ENCODE measurements at places on chromosomes 1 and 21.

DNA sequence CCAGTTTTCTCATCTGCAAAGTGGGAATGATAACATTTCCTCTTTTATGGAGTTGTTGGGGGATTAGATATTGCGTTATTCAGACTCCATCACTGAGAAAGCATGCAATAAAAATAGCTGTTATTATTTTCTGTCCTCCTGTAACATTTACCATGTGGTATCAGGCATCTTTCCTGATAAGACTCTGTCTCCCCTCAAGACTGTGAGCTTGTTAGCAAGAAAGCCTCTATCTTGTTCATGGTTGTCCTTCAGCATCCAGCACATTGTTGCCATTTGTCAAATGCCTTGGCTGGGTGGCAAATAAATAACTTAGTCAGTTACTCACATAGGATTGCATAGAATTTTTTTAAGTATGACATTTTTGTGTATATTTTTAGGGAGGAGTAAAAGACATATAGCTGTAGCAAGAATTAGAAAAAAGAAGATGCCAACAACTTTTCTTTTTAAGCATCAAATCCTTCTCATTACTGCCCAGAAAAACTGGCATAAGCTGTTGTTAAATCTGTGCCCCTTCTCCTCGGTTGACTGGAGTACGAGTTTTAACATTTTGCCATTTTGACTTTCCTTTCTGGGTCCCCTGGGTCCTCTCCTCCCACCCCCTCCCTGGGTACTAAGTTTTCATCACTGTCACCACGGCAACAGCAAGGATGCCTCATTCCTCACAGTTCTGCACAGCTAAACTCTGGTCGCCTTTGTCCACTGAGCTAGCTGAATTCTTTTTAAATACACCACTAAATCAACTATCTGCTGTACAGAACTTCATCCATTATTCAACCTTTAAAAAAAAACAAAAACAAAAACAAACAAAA lies 1.0 kb upstream of the JAM2 start:
- DNase-seq = no peak

DNA sequence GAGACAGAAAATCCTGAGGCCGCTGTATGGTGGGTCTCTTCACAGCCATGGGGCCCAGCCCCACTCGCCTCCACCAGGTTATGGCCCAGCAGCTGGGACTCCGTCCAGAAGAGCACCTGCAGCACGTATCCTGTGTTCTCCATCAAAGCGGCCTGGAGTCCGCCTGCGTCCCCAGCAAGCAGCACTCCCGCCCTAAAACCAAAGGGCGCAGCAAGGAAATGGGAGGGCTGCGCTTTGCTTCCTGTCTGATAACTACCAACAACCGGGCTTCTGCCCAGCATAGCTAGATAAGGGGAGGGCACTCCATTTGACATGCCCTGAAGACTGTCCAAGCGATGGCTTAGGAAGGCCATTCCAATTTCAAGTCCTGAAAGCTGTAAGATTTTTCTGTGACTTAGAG lies 119.9 kb downstream of the KCNJ15 start:
- DNase-seq = no peak

DNA sequence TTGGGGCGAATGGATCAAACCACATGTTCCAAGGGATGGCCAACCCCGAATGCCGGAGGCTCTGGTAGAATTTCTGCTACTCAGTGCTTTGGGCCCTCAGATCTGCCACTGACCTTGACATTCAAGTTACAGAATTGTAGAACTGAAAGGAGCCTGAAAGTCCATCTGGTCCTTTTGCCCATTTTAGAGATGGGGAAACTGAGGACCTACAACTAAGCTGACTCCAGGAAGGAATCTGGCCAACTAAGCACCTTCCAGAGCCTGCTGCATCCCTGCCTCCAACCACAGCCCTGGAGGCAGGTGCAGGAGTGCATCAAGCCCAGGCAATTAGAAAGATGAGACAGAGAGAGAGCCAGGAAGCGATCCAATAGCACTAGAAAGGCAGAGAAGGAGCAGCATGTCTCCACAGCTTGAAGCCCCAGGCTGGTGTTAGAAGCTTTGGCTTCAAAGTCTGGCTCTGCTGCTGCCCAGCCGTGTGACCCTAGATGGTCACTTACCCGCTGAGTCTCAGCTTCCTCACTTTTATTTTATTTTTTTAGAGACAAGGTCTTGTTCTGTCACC lies 1.3 kb upstream of the CTRC start:
- DNase-seq = no peak

GRCh38 chr1:246036175-246036574 lies 470.9 kb downstream of the SMYD3 start:
- DNase-seq = no peak

DNA sequence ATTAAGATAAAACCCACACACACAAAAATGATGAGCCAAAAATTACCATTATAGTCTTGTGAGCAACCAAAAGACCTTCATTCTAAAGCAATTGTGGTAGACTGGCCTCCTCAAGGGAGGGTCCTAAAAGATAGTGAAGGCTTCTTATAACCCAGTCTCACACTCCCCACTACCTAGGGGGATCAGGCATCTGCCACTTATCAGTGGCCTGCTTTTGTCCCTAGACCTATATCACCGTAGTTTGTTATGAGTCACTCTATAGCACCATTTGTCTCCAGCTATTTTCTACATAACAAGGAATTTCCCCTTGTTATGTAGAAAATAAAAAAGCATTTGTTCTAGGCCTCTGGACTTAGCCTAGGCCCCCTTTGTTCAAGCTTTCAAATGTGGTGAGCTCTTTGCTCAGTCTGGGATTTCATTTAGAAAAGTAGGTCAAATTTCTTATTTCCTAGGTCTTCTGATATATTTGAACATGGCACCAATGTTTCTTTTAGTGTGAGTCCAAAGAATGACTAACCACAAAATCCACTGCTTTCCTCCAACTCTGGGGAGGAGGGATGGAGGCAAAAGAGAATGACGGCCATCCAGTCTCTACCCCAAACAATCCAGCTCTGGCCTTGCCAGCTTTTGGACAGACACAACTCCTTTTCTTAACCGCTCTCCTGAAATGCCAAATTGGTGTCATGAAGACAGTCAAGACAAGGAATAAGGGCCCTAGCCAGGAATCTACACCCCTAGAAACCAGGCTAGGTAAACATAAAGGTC lies 8.9 kb downstream of the ADAR start:
- no peak for DNase-seq

DNA sequence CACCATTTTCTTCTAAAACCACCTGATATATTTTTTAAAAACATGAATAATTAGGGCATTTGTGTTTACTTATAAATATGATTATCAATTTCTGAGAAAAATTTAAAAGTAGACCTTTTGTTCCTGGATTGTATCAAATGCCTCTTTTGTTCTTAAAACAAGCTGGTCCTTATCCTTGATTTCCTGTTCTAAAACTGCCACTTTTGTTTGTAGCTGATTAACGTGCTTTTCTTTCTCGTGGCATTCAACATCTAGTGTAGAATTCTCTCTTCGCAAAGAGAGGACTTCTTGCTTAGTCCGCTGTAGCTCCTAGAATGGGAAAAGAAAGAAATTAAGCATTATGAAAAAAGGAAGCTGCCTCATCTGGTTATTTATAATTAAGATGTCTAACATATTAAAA lies 25.0 kb downstream of the SASS6 start:
- no peak for DNase-seq

GRCh38 chr1:226820941-226821718 lies 49.3 kb upstream of the PSEN2 start:
- DNase-seq = no peak

GRCh38 chr21:44697811-44698734 lies 1.1 kb downstream of the KRTAP10-12 start:
- no peak for DNase-seq

DNA sequence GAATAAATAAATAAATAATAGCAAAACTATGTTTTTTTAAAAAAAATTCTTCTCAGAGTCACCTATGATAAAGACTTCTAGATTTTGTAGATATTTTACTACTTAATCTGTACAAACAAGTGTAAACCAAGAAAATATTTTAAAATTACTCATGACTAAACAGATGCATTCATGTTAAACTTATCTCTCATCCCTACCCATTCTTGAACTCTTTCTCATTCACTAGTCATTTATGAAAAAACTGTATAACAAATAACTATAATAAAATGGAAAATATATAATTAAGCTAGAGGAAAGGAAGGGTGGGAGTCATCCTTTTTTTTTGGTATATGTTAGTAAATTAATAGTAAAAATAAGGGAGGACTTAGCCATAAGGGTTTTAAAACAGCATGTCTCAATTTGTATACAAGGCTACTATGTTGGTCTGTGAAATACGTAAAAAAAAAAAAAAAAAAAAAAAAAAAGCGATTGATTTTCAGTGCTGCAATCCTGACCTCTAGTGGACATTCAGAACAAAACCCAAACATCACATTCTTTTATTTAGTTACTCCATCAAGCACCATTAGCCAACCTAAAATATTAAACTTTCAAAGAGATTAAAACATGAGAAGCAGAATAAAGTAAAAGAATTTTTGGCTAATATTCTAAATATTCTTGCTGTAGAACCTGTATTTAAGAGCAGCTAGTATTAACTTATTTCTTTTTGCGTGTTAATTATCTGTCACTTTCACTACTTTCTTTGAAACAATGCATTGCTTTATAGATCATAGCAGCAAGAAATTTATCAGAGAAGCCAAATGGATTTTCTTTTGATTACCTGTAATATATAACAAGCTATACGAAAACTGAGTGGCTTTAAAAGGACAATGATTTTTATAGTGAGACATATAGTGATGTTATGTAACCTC lies 255.8 kb upstream of the CACYBP start:
- DNase-seq = no peak

GRCh38 chr1:179298952-179299351 lies 5.4 kb downstream of the SOAT1 start:
- DNase-seq = no peak

DNA sequence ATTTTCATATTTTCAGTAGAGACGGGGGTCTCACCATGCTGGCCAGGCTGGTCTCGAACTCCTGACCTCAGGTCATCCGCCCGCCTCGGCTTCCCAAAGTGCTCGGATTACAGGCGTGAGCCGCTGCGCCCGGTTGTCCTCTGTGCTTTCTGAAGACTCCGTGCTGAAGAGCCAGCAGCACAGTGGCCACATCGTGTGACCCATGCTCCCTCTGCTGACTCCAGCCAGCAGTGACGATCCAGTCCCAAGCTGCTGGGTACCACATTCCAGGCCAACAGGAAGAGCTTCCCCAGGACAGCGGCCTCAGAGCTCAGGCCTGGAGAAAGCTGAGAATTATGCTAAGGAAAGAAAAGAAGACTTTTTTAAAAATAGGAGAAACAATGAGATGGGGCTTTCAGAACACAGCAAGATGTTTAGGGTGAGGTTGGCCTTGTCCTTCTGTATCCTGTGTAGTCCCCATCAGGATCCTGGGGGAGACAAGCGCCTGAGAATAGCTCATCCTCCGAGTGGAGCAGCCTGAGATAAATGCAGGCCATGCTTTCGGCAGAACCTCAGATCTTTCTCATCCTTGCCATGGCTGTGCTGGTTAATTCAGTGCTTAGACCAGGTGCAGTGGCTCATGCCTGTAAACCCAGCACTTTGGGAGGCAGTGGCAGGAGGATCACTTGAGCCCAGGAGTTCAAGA lies 207.1 kb downstream of the SLC35F3 start:
- DNase-seq = no peak

GRCh38 chr1:56462209-56462608 lies 117.2 kb downstream of the PLPP3 start:
- DNase-seq = no peak

GRCh38 chr1:9823943-9824701 lies at the start of gene CLSTN1:
Gene CLSTN1 (minus strand): TSS chr1:9823965. CDS start chr1:9823733, 232 bp downstream.
- peak; percentile 93 for DNase-seq

DNA sequence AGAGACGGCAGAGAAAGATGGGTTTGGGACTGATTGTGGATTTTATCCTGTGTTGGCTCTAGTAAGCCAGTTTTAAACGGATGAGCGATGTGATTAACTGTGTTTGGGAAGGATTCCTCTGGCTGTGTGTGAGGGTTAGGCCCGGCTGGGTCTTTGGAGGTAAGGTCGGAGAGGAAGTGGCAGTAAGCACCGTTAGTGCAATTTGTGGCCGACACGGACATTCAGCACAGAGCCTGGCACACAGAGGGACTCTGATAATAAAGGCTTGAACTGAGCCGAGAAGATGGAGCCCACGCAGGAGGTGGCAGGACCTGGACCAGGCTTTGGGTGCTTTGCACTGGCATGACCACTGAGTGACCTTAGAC lies 1.3 kb downstream of the MTFR1L start:
- no peak for DNase-seq

DNA sequence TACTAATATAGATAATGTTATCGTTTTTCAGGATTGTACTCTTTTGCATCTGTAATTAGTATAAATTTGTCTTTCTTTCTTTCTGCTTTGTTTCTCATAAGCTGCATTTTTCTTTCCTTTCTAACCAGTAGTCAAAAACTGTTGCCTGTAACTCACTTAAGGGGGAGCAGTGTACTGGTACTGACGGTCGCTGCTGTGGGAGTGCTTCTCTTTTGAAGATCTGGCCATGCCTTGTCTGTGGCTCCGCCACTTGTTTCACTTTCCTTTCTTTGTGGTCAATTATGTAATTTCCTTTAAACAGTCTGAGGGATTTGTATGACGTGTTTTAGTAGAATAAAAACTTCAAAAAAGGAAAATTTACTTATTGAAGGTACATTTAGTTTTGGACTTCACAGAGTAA lies 37.0 kb downstream of the MIA3 start:
- DNase-seq = no peak

GRCh38 chr1:175000697-175001187 lies 995 bp downstream of the CACYBP start:
- no peak for DNase-seq

DNA sequence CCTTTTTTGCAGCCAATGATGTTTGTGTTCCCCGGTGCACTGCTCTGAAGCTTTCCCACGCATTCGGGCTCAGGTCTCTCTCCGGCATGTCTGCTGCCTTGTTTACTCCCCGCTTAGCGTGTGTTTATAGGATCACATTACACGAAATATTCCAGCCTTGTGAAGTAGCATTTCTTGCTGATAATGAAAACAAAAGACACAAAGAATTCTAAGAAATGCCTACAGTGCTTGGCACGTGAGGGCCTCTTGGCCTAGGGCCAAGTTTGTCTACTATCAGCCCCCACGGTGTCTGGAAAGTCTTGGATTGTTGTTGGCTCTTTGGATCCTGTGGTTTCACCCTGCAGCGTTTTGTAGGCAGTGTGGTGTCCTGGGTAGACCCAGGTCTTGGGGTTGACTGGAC lies 11.2 kb upstream of the GSTM4 start:
- DNase-seq = peak; percentile 67

- no peak for DNase-seq
Measured at GRCh38 chr1:234605983-234606783, 3.8 kb downstream of the IRF2BP2 start.

GRCh38 chr1:197928849-197929336 lies 11.7 kb downstream of the LHX9 start:
- DNase-seq = no peak

DNA sequence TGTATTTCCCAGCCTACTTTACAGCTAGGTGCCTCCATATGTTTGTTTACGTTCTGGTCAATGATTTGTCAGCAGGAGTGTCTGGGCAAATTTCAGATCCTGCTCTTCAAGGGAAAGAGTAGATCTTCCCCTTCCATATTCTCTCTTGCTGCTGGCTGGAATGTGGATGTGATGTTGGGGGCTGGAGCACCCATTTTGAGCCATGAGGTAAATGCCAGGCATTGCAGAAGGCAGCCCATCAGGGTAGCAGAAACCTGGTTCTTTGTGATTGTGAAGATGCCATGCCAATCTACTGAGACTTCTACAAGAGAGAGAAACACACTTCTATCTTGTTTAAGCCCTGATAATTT lies 25.1 kb downstream of the RUNX1 start:
- no peak for DNase-seq

All from type B pancreatic cell (in vitro differentiated cells).